Activated T-helper 1 cell treated with anti-CD3 and anti-CD28 coated beads, Interleukin-2, amount 50 U/mL, for 16 hours (primary cell): ENCODE measurements at places on chromosomes 3 and 15.

DNA sequence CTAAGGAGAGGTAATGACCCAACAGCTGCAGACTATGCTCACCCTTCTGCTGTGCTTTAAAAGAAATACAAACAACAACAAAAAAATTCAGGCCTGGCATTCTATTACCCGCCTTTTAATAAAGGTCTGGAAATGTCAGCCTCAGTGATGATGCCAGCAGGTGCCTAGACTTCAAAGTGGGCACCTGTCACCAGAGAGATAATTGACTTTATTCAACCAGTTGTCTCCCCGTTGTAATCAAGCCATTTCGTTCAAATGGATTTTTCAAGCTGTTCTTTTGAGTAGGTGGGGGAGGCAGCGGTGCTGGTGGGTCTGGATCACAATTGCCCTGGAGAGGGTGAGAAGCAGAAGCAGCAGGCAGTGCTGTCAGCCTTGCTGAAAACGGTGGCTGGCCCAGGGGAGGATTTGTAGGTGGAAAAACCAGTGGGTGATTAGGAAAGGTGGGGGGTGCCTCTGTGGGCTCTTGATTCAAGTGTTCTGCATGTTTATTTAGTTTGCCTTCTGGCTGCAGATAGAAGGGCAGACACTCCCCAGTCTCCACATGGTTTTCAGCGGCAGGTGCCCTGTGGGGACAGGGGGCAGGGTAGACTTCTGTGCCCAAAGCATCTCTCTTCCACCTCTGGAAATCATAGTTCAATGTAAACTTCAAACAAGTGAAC lies 300.2 kb upstream of the SLCO3A1 start:
- DNase-seq, result no peak

- no peak for DNase-seq
These were observed 48.4 kb upstream of the TRAK1 start for GRCh38 chr3:42042747-42043098.

DNA sequence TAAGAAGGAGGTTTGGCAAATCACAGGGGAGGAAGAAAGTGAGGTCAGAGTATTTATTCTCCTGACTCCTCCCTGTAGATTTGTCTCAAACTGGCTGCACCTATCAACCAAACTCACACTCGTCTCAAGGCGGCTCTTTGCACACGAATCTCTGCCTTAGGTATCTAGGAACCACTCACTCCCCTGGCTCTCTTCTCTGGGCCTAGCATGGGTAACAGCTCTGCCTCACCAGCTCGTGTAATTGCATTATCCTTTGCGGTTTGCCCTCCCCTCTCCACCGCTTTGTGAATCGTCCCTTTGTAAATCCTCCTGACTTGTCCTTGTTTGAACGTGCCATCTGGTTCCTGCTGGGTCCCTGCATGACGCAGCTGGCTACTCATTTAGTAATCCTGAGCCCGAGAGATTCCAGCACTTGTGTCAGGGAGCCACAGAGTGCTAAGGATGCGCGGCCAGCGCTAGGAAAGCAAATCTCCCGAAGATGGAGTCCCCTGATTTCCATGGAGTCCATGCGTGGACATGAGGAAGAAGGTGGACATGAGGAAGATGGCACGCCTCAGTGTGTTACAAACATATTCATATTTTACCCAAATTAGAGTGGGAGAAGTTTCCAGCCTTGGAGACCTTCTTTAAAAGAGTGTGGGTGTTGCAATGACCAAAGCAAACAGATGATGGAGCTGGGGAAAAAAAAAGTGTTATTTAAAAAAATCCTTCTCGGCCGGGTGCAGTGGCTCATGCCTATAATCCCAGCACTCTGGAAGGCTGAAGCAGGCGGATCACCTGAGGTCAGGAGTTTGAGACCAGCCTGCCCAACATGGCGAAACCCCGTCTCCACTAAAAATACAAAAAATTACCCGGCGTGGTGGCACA lies 26.7 kb downstream of the NRROS start:
- no peak for DNase-seq

DNA sequence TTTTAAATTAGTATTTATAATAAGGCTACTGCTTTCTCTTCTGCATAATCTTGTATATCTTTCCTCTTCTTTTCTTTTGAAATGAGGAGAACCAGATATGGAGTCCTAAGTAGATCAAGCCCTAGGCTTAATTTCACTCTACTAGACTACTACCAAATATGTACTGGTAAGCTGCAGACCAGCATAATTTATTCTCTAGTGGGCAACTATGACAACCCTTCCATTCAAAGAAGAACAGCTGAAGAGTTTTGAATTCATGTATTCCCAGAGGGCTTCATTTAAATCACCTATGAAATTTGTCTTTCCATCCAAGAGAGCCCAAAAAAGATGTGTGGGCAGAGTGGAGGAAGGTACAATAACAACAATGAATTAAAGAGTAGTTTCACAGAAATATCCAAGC lies 10.0 kb downstream of the RAD18 start:
- no peak for DNase-seq

GRCh38 chr3:112304611-112305010 lies 10.6 kb upstream of the SLC9C1 start:
- no peak for DNase-seq

- DNase-seq, result no peak
These were observed 464.1 kb upstream of the RARB start for GRCh38 chr3:24963762-24964625.
